ENCODE measurements at places on chromosomes 7 and 10.

GRCh38 chr10:3780771-3781467 lies 4.1 kb downstream of the KLF6 start:
- DNase-seq: peak; percentile 40

- DNase-seq: no peak
Measured at GRCh38 chr7:156560075-156560474, 80.5 kb upstream of the RNF32 start.

GRCh38 chr10:86706977-86707376 lies 38.7 kb downstream of the LDB3 start:
- DNase-seq: no peak

GRCh38 chr7:94529516-94529915 lies 19.9 kb downstream of the CASD1 start:
- DNase-seq: peak; percentile 77

DNA sequence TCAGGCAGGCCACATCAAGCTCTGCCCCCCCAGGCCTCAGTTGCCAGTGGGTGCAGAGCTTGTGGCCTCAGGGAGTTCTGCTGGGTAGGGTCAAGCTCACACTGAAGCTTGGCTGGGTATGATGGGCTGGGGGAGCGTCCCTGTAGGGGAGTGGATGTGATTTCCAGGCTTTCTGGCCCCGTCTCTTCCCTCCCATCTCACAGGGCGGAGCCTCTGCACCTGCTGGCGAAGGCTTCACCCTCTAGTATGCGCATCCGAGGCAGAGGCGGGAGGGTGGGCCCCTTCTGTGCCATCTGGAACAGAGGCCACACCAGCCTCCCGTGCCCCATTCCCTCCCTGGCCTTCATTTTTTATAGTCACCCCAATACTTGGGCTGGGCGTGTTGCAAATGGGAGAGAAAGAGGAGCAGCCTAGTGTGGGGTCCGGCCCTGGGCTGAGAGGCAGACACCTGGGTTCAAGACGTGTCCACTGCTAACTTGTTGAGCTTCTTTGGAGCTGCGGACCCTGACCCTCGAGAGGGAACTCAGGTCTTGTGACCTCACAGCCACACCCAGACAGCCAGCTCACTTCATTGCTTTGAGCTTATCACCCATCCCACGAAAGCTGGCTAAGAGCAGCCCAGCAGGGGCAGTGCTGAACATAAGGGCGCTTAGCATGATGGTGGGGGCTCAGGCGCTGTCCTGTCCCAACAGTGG lies 2.3 kb downstream of the AQP1 start:
- no peak for DNase-seq

DNA sequence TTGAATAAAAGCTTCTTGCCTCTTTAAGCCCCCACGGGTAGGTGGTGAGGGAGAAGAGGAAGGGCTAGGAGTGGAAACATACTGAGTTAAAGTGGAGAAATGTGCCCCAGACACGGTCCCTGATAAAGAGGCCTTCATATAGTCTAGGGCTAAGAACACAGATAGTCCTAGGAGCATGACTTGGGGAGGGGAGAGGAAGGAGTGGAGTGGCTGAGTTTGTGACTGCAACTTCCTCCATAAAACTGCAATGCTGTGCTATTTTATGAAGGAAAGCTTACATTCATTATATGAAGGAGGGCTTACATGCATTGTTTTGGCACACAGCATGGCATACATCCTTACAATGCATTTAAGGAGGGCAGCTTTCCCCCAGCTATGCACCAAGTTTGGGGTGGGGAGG lies 1129.4 kb upstream of the LRRTM3 start:
- no peak for DNase-seq

- DNase-seq: no peak
Measured at GRCh38 chr7:86950360-86950759, 109.1 kb downstream of the ELAPOR2 start.

DNA sequence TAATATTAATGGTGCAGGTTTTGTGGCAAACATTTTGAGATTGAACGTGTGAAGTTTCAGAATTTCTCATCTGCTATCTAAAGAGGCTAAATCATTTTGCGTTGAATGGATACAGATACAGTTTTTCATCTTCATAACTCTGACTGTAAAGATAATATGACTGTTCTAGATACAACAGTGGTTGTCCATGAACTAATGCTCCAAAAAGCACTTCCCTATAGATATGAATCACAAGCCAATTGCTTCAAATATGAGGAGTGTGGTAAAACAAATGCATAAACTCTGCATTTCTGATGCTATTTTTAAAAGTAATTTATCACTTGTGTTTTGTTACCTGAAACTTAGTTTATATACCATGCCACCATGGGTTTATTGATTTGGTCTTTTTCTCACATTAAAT lies 750.1 kb downstream of the MAGI2 start:
- DNase-seq: no peak

GRCh38 chr7:80134536-80135308 lies at the start of gene GNAI1:
TSS of gene GNAI1 (plus strand) at chr7:80134831. CDS start at chr7:80135161, 330 bp downstream.
- DNase-seq: peak; percentile 86

DNA sequence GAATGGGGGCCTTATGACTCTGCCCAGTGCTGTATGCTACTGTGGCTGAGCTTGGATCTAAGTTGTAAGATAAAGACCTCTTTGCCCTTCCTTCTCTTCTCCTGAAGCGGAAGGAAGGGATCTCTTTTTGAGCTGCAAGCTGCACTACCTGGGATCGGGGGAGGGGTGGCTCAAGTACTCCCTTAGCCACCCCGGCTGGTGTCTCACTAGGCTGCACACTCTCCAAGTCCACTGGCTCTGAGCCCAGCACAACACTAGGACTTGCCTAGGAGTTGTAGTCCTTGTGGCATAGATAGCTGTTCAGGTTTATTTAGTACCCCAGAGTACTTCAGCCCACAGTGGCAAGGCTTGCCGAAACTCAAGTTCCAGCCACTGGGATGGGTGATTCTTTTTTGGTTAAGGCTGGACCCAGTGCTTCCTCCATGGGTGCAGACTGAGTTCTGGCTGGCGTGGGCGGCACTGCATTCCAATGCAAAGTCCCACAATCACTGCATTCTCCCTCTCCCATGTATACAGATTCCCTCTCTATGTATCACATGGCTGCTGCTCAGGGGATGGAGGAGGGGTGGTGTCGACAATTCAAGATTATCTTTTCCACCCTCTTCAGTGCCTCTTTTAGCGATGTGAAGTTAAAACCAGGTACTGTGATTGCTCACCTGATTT lies 76.2 kb upstream of the SLC25A13 start:
- no peak for DNase-seq

- DNase-seq: no peak
Measured at GRCh38 chr7:133059263-133059662, 22.6 kb downstream of the CHCHD3 start.

GRCh38 chr10:10332786-10333185 lies 684.9 kb upstream of the CELF2 start:
- no peak for DNase-seq

DNA sequence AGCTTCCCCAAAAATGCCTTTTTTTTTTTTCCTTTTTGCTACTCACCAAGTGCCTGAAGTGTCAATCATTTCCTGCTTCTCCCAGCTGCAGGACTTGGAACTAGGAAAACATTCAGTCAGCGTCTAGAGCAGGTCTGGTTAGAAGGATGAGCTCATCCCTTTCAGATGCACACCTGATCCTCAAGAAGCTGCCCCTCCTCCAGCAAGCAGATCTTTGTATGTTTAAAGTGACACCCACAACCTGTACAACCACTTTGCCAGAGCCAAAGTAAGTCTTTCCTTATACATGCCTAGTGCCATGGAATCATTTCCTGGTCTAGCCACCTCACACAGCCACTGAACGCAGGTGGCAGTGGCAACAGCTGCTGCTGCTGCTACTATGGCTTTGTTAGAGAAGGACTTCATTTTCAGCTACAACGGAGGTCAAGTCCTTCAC lies 10.4 kb upstream of the USP54 start:
- DNase-seq: no peak

GRCh38 chr10:59508296-59508695 lies 145.9 kb upstream of the FAM13C start:
- no peak for DNase-seq

- no peak for DNase-seq
Measured at GRCh38 chr10:29106287-29106686, 182.6 kb upstream of the LYZL1 start.

DNA sequence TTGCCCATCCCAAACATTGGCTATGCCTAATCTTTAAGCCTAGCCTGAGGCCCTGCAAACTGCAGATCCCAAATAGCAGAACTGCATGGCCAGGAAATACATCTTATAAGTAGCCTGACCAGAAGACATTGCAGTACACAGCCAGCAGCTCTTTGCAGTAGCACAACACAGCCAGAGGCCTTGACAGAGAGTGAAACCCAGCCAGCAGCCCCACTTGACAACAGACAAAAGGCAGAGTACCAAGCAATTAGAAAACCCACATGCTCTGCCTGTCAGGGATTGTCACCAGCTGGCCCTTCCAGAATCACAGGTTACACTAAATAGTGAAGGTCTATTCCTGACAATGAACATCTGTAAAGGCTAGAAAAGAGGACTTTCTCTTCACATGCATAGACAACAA lies 242.8 kb upstream of the TMEM72 start:
- no peak for DNase-seq

DNA sequence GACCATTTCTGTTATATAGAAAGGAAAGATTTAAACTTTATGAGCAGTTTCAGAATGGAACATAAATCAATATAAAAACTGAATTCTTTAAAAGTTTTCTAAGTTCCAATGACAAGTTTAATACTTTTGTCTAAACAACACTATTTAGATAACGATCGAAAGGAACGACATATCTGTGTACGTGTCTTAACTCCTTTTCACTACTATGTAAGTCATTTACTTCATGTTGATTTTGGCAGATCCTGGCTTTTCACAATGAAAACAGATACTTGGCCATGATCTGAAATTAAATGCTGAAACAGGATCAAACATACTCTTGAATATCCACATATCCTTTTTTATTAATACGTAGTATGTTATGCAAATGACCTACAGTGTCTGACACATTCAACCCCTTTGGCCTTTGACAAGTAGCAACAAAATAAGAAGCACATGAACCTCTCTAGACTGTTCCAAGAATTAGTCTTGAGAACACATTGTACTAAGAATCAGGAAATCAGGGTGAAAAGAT lies 41.9 kb downstream of the RNLS start:
- no peak for DNase-seq

DNA sequence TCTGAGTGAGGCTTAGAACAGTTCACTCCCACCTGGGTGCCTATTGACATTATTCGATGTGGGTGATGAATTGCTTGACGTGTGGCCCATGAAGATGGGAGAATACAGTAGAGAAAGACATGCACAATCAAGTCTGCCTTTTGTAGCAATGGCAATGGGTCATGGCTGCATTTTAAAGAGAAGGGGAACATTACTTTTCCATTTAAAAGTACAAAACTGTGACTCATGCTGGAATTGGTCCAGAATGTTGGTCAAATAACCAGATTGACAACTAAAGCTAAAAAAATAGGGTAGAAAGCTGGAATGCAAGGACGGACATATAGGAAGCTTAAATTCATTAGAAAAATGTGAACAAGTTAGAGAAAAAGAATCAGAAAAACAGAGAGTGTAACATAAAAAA lies 104.1 kb upstream of the SLC25A13 start:
- DNase-seq: no peak

GRCh38 chr7:134826105-134826504 lies 46.7 kb downstream of the CALD1 start:
- peak; percentile 80 for DNase-seq

GRCh38 chr7:23184709-23185359 lies 3.0 kb downstream of the NUP42 start:
- DNase-seq: peak; percentile 62

- DNase-seq: peak; percentile 89
Measured at GRCh38 chr10:113058523-113059370, 108.7 kb downstream of the TCF7L2 start.

DNA sequence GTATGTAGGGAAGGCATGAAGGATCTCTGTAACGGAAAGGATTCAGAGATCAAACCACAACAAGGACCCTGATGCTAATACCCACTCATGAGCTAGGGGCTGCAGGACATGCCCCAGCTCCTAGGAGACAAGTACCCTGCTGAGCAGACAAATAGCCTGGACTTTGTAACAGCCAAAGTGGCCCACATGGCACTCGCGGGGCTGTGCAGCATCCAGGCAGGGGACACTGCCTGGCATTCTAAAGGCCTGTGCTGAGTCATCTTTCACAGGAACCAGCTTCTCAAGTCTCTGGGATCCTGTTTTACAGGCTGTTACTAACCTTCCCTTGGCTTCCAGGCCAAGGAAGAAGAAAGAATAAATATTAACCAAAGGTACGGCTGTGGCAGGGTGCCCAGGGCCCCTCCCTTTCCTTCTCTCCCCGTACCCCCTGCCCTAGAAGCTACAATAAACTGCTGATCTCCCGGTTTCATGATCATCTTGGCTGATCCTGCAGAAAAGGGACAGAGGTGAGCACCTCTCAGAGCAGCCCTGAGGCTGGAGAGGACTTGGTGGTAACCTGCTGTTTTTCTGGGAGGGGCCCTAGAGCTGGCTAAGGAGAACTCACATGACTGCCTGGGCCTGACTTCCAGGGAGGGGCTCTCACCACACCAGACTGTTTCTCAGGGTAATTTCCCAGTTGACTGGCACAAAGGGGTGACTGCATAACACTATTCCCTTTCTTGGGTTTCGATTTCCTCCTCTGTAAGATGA lies 4.2 kb upstream of the RPEL1 start:
- DNase-seq: peak; percentile 43

- DNase-seq: no peak
Measured at GRCh38 chr10:1308173-1308961, 252.2 kb downstream of the WDR37 start.

DNA sequence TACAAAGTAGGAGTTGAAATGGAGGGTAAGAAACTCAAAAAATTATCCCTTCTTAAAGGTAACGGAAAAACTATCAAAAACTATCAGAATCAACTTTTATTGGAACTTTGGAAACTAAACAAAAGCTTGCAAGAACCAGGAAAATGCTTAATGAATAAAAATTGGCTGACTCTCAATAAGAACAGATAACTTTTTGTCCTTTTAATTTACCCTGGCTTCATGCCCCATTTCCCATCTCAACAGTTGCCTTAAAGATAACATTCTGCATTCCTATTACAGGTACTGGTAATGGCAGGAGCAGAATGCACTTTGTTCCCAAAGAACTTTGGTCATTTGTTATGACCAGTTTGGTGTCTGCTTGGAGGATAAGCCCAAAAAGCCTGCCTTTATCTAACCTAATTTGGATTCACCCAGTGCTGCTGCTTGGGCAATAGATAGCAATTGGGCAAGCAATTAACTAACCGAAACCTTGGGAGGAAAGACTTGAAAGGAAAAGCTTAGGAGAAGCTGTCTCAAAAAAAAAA lies 17.8 kb downstream of the CH25H start:
- no peak for DNase-seq

GRCh38 chr7:116316838-116317628 lies 106.7 kb downstream of the TES start:
- peak; percentile 99 for DNase-seq

Data from AG10803 (cell line).